ENCODE measurements at places on chromosomes 1 and 21.
A peak's percentile ranks its signal among the peaks of the same experiment; 100 is the strongest.

- no peak for DNase-seq
Measured at GRCh38 chr21:44994047-44994694, 54.3 kb downstream of the SLX9 start.

DNA sequence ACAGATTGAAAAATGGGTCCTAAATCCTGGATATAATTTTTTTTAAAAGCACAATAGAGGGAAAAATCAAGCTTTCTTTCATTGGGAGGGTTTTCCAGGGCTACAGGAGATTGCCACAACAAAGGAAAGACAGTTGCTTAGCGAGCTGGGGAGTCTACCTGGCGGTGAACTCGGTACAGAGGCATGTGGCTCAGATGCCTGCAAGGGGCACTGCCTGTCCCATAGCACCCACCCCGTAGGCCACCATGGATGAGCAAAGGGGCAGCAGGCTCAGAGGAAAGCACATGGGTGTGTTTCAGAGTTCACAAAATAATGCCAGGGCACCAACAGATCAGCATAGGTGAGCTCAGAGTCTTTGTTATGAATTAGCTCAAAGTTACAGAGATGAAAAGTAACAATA, 79.5 kb downstream of the PCNX2 start:
- DNase-seq = no peak

- peak; percentile 74 for DNase-seq
Measured at GRCh38 chr1:179953974-179954492, 577 bp upstream of the CEP350 start.

DNA sequence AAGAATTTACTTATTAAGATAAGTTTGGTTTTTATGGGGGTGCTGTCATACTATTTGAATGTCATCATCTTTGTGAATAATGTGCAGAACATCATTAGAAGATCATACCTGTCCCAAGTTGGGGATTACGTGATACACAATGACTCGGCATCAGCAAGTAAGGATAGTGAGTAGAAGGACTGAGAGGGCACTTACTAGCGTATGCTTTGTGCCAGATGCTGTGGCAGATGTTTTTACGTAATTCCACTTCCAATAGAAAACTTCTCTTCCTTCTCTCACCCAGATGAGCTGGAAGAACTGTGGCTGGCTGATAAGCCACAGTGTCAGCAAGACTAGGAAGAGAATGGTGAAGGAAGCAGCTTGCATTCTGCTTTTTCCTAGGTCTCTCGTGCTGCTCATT, 28.1 kb upstream of the TGFB2 start:
- DNase-seq = no peak

DNA sequence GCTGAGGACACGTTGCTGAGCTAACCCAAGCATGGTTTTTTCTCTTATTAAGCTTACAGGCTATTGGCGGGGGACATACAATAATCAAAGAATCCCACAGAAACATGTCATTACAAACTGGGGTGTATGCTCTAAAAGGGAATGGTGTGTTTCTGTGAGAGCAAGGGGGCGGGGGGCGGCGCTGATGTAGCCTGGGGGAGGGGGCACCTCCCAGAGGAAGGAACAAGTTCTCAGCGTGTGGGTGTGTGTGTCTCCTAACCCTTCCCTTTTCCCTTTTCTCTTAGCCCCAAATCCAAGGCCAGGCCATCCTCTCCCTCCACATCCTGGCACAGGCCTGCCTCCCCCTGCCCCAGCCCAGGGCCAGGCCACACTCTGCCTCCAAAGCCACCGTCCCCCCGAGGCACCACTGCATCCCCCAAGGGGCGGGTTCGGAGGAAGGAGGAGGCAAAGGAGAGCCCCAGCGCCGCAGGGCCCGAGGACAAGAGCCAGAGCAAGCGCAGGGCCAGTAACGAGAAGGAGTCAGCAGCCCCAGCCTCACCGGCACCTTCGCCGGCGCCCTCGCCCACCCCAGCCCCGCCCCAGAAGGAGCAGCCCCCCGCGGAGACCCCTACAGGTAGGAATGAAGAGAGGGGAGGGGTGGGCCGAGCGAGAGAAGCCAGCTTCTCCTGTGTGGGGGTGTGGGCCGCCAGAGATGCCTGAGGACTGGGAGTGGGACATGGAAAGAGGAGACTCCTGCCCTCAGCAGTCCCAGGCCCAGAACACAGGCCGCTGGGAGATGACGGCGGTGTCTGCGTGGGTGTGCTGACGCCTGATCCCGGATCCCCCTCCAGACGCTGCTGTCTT, 21.9 kb downstream of the MAP7D1 start:
- no peak for DNase-seq

DNA sequence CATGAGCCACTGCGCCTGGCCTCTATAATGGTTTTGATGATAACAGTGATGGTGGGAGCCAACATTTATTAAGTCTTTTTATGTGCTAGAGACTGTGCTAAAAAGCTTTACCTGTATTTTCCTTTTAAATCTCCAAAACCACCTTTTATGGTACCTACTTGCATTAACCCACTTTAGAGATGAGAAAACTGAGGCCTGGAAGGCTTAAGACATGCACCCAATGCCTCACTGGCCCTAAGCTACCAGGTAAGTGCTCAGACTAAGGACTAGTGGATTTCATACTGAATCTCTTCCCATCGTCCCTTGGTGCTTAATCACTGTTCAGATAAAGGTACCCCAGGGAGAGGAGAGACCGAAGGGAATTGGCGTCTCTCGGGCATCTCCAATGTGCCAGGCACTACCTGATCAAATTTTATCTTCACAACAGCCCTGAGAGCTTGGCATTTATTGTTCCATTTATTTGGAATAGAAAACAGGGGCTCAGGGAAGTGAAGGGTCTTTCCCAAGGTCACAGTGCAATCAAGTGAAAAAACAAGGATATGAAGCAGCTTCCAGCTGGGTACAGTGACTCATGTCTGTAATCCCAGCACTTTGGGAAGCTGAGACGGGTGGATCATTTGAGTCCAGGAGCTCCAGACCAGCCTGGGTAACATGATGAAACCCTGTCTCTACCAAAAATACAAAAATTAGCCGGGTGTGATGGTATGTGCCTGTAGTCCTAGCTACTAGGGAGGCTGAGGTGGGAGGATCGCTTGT, 84.2 kb downstream of the LACTBL1 start:
- DNase-seq = peak; percentile 28

GRCh38 chr1:167483790-167484189, 34.5 kb downstream of the CD247 start:
- DNase-seq = no peak

GRCh38 chr1:71788113-71788512, 494.2 kb downstream of the NEGR1 start:
- no peak for DNase-seq

DNA sequence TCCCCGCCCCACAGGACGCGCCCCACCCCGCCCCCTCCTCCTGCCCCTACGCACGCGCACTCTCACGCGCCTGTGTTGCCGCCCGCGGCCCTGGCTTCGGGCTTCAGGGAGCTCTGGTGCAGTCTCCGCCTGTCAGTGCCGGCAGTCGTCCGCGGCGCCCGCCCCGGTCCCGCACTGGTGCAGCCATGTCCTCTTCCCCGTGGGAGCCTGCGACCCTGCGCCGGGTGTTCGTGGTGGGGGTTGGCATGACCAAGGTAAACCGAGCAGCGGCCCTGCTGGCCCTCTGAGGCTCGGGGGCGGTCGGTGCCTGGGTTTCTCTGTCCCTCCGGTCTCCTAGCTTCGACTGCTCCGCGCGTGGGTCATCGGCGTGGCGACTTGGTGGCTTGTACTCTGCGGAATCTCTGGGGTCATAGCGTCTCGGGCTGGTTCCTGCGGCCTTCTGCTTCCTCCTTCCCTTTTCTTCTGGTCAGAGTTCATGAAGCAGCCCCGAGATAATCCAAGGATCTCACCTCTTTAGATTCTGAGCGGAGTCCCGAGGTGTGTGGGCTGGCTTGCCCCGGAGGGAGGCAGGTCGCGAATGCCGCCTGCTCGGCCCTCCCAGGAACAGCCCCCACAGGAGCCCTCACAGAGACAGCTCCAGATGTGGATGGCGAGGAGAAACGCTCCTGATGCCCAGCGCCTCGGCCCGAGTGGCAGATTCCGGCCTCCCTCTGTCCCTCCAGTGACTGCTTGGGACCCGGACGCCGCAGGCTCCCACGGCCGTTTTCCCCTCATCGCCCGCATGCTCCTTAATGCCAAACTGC, at the start of gene SCP2:
TSS of gene SCP2 (plus strand) at position 65 of the 803 bp plus-strand sequence. CDS start at position 186, 121 bp downstream.
- DNase-seq = peak; percentile 75

- DNase-seq = no peak
Measured at GRCh38 chr1:195158091-195158490, 1450.1 kb downstream of the KCNT2 start.

DNA sequence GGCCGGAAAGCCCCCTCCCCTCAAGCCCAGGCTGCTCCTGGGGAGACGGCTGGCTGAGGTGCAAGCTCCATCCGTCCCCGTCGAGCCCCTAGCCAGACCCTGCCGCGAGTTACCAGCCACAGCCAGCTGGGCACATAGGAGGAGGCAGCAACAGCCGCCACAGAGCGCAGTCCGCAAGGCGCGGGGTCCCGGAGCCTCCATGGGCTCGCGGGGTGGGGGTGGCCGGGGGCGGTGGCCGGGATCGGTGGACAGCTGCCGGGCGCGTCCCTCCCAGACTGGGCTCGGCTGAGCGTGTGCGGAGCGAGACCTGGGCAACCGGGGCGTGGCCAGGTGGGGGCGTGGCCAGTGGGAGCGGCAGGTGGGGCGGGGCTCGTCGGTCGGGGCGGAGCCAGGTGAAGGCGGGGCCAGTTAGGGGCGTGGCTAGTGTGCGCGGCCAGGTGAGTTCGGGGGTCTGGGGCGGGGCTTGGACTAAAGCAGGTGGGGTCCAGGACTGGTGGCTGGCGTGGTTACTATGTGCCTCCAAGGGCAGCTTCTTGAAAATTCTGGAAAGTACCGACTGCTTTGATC, at the start of gene CD164L2:
TSS of gene CD164L2 (minus strand) at position 295 of the 567 bp plus-strand sequence. CDS start at position 201, 94 bp downstream.
- no peak for DNase-seq

- DNase-seq = no peak
Measured at GRCh38 chr1:224710196-224710595, 94.1 kb downstream of the CNIH3 start.

DNA sequence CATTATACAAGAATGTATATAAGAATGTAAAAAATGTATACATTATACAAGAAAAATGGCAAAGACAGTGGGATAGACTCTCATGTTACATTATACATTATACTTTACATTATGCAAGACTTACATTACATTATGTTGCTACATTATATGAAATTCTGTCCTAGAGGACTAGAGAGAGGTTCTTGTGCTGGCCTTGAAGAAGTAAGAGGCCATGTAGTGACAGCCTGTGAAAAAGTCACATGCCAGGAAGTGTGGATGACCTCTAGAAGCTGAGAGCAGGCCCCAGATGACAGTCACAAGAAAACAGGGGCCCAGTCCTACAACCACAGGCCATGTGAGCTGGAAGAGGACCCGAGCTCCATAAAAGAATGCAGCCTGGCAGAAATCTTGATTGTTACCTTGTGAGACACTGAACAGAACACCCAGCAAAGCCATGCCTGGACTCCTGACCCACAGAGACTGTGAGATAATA, 30.5 kb upstream of the AHCYL1 start:
- no peak for DNase-seq

- no peak for DNase-seq
Measured at GRCh38 chr1:116110567-116111523, at the start of gene MAB21L3. TSS of gene MAB21L3 (plus strand) at chr1:116111399. CDS start at chr1:116112616, 1,217 bp downstream.

DNA sequence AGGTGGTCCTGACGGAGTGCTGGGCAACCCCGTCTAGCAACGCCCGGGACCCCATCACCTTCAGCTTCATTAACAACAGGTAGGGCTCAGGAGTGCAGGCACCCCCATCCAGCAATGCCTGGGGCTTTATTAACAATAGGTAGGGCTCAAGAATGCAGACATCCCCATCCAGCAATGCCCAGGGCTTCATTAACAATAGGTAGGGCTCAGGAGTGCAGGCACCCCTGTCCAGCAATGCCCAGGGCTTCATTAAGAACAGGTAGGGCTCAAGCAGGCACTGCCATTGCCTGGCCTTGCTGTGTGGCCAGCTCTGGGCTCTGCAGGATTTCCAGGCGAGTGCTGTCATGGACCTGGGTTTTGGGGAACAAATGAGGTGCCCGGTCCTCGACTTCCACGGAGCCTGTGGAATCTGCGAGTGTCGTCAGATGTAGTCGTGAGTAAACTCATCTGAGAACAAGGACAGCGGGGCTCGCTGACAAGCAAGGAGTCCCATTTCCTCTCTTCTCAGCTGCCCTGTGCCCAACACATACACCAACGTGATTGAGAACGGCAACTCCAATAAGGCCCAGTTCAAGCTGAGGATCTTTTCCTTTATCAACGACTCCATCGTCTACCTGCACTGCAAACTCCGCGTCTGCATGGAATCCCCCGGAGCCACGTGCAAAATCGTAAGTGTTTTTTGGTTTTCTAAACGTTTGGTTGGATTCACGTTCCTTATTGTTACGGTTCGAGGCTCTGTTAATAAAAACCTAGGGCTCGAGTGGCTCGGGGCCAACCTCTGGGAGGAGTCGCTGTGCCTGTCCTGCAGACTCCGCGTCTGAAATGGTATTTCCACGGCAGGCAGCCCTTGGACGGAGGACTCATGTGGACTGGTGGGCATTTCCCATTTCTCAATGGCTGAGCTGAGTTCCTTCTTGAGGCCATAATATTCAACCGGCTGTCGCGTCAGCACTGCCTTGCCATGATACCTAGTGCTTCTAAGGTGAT, 56.3 kb downstream of the UMODL1 start:
- no peak for DNase-seq

DNA sequence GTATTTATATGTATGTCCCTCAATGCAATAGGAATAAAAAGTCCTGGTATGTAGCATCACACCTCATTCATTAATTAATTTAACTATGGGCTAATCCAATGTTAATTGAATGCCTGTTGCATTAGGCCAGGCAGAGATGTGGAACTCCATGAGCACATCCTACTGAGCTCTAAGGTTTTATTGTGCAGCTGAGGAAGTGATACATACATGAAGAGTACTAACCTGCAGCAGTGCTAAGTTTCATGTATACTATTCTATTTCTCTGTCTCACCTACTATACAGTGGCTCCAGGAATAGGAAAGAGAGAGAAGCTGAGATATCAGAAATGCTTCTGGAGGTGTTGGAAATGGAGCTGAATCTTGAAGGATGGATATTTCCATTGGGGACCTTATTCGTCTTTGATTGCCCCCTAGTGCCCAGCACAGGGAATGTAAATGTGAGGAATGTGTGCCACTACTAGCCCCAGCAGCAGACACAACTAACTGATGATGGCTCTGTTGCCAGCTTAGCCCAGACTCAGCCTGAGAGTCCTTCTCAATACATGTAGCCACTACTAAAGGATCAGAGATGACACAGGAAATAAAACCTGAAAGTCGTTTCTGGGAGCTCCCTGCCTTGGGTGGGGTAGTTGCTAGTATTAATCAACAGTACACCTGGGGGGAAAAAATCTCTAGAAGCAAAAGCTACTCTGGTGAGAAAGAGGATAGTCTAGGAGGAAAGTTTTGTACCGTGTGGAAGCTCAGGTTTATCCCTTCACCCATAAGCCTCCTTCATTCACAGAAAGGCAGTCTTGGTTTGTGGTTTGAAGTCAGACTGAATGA, 173.3 kb upstream of the FOXD3 start:
- DNase-seq = peak; percentile 62

DNA sequence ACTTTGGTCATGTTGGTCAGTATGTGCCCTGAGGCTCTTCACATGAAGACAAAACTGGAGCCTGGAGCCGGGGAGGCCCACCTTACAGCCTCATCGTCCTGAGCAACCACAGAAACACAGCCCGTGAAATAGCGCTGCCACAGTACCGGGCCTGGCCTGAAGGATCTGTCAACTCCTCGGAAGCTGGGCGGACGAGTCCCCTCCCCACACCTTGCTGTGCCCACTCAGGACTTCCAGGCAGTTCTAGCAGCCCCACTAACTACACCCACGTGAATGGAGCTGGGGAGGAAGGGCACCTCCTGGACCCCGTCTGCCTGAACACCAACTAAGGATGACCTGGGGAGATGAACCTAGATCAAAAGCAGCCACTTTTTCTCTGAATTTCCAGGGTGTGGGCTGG, 24.7 kb downstream of the SDE2 start:
- DNase-seq = no peak

GRCh38 chr1:90831910-90832309, 114.8 kb upstream of the BARHL2 start:
- peak; percentile 22 for DNase-seq

- DNase-seq = no peak
Measured at GRCh38 chr1:161404051-161404597, 36.4 kb upstream of the CFAP126 start.
